ENCODE measurements at places on chromosomes 7 and 10. TPM values are rescaled to one million over a fixed set of nuclear protein-coding genes. Genes with fewer than 3 reads are reported as not detected.

Gene LIPN
- total RNA-seq, result 0.24 TPM

DNA sequence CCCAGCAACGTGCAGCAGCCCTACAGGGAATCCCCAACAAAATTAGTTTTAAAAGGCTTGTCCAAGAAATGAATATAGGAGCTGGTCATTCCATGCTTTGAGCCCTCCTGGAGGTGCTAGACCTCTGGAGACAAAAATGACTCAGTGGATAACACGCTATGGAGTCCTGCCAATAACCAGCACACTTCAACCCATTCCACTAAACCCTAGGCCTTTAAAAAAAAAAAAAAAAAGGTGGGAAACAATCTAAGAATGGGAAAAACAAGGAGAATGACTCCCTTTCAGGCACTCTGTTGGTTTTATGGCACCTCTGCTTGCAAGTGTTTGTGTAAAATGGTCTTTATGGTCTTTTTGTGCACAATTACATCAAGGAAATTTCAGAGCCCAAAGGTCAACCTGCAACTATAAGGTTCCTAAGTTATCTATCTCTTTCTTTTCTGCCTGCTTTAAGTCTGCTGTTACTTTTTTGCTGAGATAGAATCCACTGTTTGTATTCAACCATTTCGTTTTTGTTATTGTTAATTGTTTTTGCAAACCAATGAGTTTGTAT, 21.3 kb downstream of the AVL9 start:
- DNase-seq, result no peak

Gene MMRN2
- 5.5 TPM for total RNA-seq

- DNase-seq, result no peak
Observed at GRCh38 chr7:45670717-45671116, 96.5 kb downstream of the ADCY1 start.

DNA sequence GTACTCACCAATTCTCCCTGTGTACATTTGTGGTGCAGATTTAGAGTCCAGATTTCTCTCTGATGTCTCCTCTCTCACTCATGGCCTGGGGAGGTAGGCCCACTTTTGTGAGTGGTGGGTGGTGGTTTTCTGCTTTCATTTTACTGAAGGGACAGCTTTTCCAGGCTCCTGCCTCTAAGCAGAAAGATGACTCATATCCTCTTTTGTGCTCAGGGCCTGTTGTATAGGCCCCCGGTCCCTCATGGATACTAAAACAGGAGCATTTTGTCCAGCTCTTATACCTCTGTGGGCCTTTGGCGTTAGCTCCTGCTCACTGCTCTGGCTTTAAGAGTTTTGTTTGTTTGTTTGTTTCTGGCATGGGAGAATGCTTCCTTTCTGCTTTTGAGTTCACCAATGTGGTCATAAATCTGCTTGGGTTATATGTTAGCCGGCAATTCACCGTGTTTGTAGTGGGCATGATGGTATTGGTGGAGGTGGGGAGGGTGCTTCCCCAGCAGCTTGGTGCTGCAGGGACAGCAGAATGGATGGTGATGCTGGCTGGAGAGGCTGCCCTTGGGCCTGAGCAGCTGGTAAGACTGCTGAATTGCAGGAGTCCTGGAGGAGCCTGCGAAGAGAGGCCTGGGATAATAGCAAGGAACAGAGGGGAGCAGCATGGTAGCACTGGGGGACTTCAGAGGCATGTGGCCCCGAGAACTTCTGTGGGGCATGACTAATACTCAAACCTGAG, 468.7 kb downstream of the RPS24 start:
- DNase-seq, result no peak

DNA sequence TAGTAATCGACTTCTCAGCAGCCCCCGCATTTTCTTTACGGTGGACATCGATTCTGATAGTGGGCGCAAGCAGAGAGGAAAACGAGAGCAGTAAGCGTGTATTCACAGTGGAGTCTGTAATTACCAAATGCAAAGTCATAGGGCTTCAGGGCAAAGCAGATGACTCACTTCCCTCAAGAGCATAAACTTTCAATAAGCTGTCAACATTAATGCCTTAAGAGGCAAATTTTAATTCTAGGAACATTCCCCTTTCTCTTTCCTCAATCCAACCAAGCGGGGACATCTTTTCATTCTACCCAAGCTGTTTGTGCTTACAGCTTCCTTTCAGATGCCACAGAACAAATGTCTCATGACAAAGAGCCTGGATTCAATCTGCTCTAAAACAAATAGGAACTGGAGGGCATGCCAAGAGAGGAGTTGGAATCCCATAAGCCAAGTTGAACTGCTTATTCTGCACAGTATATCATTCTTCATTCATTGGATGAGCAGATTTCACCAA, 48.6 kb downstream of the MALSU1 start:
- DNase-seq, result no peak

Gene MAT1A
- total RNA-seq, result 0.63 TPM

DNA sequence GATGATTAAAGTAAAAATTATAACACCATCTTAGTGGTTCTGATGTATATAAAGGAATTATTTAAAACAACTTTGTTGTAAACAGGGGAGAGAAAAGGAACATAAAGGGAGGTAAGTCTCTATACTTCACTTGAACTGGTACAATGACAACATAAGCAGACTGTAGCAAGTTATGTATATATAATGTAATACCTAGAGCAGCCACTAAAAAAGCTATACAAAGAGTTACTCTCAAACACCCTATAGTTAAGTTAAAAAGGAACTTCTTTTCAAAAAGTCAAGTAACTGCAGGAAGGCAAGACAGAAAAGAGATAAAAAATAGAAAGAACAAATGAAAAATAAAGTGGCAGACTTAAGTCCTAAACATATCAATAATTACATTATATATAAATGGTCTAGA, 82.3 kb downstream of the ZNF503 start:
- DNase-seq, result no peak

GRCh38 chr7:116524221-116524608, 621 bp upstream of the CAV1 start:
- no peak for DNase-seq

- no peak for DNase-seq
Observed at GRCh38 chr7:109343678-109344077, 774.0 kb downstream of the DNAJB9 start.

DNA sequence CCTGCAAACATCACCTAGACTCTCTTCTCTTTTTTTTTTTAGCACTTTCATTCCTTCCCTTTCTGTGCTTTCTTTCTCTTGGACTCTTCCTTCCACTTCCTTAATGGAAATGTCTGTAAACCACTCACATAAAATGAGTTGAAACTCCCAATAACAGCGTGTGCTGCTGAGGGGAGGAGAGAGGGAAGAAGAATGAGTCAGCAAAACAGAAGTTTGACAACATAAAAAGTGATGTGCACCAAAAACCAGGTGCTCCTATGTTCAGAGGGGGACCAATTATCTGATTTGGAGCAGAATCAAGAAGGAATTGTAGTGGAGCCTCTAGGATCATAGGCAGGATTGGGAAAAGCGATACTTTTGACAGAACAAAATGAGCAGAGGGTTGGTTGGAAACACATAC, 712.1 kb upstream of the IGFBP3 start:
- no peak for DNase-seq

DNA sequence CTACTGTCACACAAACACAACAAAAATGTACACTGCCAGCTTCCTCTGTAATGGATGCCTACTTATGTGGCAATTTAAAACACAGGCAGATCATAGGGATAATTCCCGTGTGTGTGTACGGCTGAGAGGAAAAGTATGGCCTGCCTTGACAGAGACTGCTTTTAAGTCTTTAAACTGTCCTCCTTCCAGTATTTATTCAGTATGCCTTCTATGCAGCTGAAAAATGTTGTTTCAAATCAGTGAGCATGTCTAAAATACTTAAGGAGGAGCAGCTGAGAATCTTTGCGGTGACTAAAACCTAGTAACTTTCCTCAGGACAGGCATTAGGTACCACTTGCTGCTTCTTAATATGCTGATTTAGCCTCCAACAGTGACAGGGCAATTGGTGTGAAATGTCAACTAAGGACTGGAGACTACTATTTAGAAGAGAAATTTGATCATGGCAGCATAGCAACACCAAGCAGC, 126.3 kb downstream of the CACNA2D1 start:
- no peak for DNase-seq

- no peak for DNase-seq
Observed at GRCh38 chr7:140697447-140698143, 1.1 kb downstream of the NDUFB2 start.

DNA sequence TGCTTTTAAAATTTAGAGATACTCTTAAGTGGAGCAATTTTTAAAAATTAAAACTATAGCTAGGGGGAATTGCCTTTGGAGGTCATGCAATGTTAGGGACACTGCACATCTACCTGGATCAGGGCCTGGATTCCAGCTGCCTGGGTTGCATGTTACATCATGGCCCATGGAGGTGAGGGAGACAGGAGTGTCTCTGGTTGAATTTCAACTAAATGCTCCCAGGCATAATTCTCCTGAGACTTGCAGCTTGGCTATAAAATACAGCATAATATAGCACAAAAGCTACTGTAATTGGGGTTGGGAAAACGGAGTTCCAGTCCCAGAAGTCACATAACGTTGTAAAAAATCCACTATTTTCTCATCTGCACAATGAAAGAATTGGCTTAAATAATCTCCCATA, 782.5 kb downstream of the LRMDA start:
- no peak for DNase-seq

GRCh38 chr7:82126576-82126975, 317.0 kb downstream of the CACNA2D1 start:
- no peak for DNase-seq

DNA sequence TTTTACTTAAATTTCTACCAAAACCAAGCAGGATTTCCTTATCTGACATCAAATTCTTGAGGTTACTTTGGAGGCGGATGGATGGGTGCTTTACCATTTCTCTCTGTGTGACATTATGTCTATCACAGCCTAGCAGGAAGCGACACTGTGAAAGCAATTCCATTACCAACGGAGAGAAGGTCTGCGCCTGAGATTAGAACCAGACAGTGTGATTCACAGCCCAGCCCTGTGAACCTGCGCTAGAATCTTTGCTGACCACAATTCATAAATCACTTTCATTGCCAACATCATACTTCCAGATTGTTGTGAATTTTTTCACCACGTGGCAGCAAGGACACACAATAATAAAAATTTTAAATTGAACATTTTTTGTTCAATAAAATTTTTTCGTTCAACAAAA, 126.5 kb downstream of the CUBN start:
- DNase-seq, result no peak

GRCh38 chr10:132560241-132560731, 22.7 kb downstream of the INPP5A start:
- no peak for DNase-seq

DNA sequence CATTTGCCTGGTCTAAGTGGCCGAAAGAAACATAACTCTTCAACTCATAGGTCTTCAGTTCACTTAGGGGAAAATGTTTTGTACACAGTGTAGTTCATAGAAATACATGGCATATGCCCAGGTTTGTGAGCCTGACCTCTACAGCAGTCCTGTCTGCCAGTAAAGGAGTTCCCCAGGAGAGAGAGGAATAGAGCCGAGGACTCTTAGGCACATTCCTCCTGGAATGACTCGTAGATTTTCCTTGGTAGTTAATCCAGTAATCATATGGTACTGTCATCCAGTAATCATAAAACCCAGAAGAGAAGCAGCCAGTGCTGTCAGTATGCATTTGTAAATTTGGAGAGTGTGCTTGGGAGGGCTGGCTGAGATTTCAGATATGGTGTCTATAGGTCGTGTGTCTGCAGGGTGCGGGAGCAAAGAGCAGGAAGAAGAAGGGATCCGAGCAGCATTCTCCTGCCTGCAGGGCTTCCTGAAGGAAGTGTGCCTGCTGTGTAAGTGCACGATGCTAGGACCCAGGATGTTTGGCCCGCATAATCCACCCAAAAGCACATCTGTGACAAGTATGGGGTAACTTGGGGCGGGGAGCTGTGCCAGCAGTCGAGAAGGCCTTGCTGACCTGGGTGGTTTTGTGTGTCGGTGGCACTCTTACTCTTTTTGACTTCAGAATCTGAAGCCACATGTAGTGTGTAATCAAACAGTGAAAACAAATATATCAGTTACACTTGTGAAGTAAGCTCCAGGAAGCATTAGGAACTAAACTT, 13.9 kb downstream of the EIF4H start:
- DNase-seq, result no peak

Gene ASB15
- not detected for total RNA-seq

GRCh38 chr7:69654849-69655707, 56.8 kb downstream of the AUTS2 start:
- no peak for DNase-seq

GRCh38 chr10:58641708-58642107, 129.0 kb downstream of the BICC1 start:
- DNase-seq, result no peak

DNA sequence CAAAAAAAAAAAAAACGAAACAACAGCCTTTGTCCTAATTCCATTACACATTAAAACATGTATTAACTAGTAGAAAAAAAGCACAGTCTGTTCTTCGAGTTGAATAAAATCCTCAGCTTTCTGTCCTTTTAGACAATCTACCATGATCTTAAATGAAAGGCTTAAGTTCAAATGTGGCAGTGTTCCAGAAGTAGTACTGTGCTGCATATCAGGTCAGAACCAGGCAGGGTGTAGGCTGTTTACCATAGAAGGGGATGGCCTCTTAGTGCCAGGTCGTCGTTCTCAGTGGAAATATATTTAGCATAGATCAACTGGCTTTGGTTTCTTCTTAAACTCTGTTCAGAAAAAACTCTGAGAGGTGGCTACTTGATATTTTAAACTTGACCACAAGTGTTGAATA, 612.0 kb downstream of the CNTNAP2 start:
- DNase-seq, result no peak

Gene FAM25A
- not detected for total RNA-seq

Gene PTPRN2
- total RNA-seq, result 16.2 TPM

DNA sequence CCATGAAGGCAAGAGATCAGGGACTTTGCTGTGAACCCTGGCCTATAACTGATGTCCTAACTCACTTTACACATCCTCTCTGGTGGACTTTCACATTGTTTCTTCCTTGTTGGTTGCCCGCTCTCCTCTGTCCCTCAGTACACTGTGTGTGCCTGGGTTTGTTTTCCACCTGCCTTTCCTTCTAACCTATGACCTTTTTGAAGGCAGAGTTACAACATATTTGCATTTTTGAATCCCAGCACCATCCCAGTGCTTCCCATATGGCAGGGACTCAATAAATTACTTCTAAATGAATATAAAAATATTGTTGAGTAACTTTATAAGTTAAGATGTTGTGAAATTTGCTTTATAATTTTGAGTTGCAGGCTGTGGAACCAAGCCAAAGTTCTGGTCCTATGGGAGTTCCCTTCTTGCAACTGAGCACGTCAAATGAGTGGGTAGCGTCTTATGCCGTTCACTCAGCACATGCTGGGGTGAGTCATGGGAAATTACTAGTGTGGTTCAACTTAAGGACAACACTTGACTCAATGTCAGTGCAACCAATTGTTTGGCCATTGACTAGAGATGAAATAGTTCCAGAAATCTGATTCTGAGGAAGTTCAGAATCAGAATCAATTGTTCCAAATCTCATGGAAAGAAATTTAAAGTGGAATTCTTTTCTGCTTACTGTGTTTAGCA, 250.9 kb downstream of the TWIST1 start:
- DNase-seq, result no peak

All from type B pancreatic cell (in vitro differentiated cells).